Activated naive CD8-positive, alpha-beta T cell treated with anti-CD3 and anti-CD28 coated beads, Interleukin-2, amount 50 U/mL, for 16 hours (primary cell): ENCODE measurements at places on chromosomes 13 and 19.
A peak's percentile ranks its signal among the peaks of the same experiment; 100 is the strongest.

DNA sequence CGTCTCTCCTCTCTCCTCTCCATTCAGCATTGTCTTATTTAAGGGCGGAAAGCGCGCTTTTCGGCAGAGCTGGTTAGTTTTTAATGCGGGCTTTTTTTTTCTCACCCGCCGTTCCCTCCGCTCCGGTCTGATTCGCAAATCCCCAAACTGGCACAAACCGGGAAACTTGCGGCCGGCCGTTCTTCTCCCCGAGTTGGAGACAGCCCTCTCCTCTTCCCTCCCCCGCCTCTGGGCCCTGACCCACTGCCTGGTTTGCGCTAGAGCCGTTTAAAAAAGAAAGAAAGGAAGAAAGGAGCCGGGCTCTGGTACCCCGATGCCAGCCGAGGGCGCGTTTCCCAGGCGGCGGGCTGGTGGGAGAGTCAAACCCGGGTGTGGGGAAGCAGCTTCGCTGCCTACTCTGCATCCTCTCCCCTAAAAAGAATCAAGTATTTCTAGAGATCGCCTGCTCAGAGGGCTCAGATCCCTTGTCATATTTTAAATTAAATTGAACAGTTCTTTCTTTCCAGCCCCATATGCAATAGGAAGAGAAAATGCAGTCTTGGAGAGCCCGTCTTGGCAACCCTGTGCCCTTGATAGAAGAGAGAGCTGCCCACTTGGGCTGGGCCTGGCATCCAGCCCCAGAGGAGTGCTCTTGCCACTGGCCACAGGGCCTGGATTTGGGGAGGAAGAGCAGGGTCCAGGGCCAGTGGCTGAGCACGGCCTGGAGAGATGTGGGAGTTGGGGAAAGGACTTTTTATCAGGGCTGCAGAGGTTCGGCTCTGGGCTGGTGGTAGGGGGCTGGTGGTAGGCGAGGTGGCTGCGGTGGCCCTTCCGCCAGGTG, 19.0 kb downstream of the NFIX start:
- no peak for DNase-seq

DNA sequence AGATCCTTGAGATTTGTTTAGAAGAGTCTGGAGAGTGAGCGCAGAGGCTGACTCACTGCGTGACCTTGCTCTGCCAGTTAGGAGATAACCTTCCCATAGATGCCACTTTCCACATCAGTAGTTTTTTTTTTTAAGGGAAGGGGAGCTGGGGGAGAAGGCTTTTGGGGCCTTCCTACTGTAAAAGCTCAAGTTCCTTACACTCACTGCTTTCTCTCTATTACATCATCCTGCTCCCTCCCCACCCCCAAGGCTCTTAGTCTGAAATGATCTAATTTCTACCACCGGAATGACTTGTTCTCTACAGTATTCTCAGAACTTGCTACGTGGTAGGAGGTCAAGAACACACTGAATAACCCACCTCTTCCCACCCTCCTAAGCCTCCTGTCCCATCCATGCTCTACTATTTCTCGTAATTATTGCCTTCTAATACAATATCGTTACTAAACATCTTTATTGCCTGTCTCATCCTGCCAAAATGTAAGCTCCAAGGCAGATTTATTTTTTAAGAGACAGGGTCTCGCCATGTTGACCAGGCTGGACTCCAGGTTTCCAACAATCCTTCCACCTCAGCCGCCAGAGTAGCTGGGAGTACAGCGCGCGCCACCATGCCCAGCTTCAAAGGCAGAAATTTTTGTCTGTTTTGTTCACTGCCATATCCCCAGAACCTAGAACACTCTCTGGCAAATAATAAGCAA, 1.2 kb downstream of the LONP1 start:
- peak; percentile 55 for DNase-seq

GRCh38 chr13:112441226-112441625, 65.1 kb downstream of the SPACA7 start:
- DNase-seq: no peak

- DNase-seq: no peak
These were observed 53.2 kb downstream of the NWD1 start for GRCh38 chr19:16772841-16773240.

DNA sequence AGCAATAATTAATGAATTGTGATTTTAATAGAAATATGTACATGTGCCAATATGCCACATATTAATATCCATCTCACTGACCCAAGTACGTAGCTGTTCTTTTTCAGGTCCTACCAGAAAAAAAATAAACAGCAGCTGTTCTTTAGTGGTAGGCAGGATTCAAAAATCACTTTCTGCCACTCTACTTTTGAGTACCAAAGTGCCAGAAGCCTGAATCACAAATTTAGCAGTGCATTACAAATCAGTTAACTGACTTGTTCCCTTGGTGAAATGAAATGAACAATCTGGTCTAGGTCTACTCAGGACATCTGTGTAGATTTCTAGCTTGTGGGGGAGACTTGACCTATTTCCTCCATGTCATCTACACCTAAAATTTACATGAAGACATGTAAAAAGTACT, 775.5 kb upstream of the GPC6 start:
- no peak for DNase-seq

DNA sequence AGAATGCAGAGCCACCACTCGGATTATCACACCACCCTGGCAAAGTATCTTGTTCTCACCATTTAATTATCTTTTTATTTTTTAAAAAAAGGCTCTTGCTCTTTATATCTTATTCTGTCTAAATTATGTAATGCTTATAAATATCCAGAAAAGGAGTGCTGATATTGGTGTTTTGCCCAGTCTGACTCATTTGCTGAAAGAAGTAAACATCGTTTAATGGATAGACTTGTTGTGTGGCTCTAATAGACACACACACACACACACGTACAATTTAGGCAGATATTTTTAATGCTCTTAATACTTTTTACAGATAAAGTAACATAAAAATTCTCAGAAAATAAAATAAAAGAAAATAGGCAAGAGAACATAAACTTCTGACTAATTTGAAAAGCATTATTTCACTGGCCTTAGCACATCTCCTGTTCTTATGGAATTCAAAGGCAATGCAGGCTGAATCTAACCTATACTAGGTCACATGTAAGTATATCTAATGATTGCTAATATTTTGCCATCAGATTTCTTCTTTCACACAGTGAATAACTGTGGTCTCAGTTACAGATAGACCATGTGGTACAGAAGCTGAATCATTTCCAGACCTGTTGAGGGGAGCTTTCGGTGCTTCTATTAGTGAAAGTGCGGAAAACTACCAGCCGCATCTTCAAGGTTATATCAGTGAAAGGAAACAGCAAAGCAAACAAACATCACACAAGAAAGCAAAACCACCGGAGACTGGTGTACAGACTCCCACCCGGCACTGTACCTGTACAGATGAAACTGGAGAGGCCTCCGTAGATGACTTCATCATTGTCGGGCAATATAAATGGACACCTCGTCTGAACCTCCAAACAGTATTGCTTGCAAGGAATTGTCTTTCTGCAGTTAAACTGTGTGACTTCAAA, 642.1 kb upstream of the ARGLU1 start:
- no peak for DNase-seq

- DNase-seq: no peak
These were observed 8.8 kb downstream of the METTL21C start for GRCh38 chr13:102686024-102686423.

- DNase-seq: no peak
These were observed 41.1 kb downstream of the ZNF729 start for GRCh38 chr19:22327321-22327720.

DNA sequence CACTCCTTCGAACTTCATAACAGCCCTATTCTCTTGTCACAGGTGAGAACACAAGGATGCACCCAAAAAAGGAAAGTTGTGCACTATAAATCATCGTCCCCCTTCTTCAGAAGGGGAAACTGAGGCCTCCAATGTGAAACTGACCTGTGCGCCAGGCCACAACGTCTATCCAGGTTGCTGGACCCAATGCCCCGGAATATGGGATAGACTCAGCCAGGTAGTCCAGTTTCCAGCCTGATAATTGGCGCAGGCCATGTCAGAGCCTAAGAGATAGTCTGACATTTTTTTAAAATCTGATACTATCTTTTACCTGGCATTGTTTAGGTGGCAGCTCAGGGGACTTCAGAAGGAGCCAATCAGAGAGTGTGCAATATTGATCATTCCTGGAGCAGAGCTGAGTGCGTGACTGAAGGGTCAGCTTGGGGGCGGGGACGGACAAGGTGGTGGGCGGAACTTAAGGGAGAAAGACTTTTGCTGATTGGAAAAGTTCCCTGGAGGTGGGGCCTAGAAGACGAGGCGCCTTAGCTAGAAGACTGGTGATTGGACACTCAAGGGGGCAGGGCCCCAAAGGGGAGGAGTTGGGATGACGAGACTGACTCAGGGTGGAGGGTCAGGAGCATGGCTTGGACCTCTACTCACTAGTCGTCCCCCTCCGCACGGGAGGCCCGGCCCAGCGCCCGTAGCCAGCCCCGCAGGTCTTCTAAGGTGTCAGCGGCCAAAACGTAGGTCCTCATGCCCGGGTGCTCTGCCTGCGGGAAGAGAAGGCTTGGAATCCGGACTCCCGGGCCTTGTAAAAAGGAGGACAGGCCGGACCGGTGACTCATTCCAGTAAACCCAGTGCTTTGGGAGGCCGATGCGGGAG, 8.5 kb downstream of the PLEKHA4 start:
- DNase-seq: no peak

DNA sequence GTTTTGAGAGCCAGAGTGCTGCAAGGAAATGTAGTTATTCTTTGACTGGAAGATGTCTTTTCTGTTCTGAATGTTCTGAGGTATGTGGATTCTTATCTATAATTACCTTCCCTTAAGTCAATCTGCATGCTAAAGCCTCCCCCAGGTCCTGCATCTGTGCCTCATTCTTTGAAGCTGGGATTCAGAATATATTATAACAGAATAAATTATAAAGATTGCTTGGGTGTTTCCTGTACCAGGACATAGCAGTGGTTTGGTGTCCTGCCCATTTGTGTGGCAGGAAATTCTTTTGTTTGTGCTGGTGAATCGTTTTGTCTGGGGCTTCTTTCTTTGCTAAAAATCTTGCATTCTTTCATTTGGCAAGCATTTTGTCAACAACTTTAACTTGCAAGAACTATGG, 60.2 kb downstream of the ITGBL1 start:
- DNase-seq: no peak

DNA sequence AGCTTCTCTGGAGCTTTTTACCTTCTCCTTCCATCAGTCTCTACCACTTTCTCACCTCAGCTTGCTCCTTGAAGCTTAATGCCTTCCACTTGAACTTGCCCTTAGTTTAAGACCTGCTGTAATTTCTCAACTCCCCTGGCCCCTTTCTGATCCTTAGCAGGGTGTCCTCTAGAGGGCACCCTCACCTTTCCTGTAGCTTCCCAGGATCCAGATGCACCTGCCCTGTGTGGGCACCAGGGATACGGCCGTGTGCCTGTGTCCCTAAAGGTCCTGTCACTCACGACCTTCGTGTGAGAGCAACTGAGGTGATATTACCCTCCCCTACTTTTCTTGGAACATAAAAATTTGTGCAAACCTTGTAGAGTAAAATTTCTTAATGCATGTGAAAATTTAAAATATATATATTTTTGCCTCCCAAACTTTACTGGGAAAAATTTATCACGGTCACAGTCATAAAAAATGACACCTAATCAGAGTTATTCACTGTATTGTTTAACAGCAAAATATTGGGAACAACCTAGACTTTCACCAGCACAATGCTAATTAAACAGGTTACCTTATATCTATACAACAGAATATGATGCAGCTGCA, 46.4 kb downstream of the PSG3 start:
- no peak for DNase-seq

DNA sequence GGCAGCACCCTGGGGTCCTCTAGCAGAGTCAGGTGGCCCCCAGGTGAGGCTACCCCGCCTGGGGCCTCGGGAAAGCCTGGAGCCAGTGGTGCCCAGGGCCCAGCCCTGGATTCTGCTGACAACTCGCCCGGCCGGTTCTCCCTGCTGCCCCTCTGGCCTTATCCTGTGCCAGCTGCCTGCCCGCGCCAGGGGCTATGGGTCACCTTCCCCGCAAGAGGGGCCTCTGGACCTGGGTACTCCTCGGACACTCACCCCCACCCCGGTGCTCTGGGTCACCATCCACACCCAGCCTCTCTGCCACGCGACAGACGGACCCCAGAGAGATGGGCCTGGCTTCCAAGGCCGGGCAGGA, 24.0 kb downstream of the ZBTB7A start:
- no peak for DNase-seq

GRCh38 chr19:34598217-34599155, 78.5 kb downstream of the SCGB2B2 start:
- DNase-seq: no peak

DNA sequence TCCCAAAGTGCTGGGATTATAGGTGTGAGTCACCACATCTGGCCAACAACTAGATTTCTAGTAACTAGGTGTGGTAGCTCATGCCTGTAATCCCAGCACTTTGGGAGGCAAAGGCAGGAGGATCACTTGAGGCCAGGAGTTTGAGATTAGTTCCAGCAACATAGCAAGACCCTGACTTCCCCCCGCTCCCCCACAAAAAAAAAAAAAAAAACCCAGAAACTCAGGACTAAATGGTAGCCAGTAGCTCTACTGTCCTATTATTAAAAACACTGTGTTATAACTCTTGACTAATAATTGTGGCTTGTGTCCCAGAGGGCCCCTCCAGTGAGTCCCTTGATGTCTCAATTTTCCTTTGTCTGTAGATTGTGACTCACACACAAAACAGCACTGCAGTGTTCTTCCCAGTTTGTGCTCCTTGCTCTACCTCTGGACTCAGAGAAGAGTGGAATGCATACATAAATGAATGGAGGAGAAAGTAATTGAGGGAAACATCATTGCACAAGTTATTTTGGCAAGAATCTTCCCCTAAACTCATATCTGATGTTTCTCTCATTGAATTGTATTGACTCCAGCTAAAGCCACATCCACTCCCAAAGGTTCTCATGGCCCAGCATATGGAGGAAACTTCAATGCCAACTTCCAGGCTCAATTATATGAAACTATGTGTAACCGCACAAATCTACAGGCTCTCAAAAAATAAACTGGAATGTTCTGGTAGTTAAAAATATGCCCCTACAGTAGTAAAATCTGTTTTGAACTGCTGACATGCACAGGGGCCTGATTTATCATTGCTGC, 8.8 kb downstream of the TPT1 start:
- no peak for DNase-seq

GRCh38 chr13:98441056-98441676, 135.7 kb downstream of the STK24 start:
- DNase-seq: no peak

GRCh38 chr19:33063356-33063752, 1.3 kb downstream of the RHPN2 start:
- DNase-seq: no peak

GRCh38 chr19:47221890-47222289, 9.1 kb downstream of the BBC3 start:
- no peak for DNase-seq

GRCh38 chr13:48938308-48938943, 37.3 kb upstream of the FNDC3A start:
- DNase-seq: no peak

- no peak for DNase-seq
These were observed 20.1 kb downstream of the ZNF763 start for GRCh38 chr19:11984986-11985385.
